ENCODE measurements at places on chromosomes 5 and 9.

- no peak for DNase-seq
These were observed 223.6 kb downstream of the MLLT3 start for GRCh38 chr9:20398536-20399338.

- DNase-seq = no peak
These were observed 95.8 kb downstream of the AOPEP start for GRCh38 chr9:94822273-94822672.

GRCh38 chr5:53431665-53432064 lies 48.8 kb upstream of the FST start:
- no peak for DNase-seq

DNA sequence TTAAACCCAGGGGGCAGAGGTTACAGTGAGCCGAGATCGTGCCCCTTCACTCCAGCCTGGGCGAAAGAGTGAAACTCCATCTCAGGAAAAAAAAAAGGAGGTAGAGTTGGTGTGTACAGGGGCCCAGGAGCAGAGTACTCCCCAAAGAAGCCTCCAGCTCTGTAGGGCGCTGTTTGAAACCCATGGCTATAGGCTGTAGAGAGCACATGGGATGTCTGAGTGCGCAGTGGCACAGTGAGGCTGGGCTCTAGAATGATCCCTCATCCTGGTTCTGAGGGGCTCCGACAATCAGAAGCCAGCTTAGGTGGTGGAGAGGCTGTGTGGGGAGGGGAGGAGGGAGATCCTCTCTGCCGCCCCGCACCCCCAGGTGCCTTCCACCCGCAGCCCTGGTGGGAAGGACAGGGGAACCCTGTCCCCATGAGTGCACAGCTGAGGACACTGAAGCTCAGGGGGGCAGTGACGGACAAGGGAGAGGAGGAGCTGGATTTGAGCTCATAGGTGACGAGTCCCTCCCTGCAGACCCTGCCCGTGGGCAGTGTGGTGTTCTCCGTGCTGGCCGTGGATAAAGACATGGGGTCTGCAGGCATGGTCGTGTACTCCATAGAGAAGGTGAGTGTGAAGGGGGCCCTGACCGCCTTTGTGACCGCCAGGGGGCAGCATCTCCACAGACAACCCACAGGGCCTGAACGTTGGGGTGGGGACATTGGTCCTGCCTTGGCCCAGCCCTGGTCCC lies 24.6 kb downstream of the CDHR2 start:
- DNase-seq = no peak

GRCh38 chr5:138064526-138064925 lies 19.3 kb upstream of the WNT8A start:
- DNase-seq = no peak

DNA sequence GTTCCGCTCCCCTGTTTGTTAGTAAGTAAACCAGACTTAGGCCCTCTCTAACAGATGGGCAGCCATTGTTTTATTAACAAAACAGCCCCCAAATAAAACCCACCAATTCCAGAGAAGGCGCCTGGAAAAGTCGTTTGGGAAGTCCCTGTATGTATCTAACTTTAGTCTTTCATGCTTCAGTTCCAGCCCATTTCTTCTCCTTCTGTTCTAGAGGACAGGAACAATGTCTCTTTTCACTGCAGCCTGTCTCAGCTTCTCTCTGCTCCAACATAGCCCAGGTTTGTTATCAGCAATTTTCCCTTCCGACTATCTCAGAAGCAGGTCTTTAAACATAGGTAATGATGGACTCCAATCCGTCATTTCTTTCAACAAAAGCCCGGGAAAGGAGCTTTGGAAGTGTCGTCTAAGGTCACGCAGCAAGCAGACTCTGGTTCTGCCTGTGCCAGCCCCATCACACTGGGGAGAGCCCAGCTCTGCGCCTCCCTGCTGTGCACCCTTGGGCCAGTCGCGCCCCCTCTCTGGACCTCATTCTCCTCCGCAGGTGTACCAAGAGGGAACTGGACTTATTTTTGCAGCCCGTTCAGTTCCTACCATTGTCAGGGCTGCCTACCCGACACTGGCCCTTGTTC lies 9.6 kb upstream of the AKNA start:
- no peak for DNase-seq

DNA sequence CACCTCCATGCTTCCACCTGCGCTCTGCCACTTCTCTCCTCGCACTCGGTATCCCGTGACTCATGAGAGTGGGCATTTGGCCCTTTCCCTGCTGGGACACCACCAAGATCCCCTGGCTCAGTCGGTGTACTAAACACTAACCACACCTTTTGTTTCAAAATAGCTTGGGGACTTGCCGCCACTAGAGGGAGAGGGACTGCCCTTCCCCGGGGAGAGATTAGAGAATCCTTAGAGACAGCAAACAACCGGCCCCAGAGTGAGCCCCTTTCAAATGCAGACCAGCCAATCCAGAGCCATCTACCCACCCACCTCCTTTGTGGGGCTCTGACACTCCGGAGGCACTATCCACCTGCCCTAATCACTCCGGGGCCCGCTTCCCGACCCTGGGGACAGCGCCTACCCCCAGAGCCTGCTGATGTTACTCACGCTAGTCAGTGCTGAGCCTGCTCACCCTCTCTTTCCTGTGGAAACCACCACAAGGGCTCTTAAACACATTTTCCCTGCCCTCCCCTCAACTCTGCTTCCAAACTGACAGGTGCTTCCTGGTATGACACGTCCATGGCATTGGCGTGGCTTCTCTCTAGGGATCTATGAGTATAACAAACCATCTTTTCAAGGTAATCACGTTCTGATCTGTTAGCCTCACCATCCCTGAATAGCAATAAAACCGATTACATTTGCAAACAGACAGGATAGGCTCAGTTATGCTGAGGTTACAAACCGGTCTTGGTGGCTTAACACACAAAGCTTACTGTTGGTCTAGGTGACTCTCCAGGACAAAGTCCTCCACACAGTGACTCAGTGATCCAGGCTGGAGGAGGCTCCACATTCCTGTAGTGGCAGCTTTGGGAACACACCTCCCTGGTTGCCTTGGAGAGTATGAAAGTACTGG lies 180.1 kb upstream of the MVB12B start:
- peak; percentile 77 for DNase-seq

GRCh38 chr5:6386271-6386670 lies 7.9 kb upstream of the MED10 start:
- no peak for DNase-seq

All from mesenteric fat pad (tissue), 1 donor.